ENCODE measurements at places on chromosomes 6 and 20.

DNA sequence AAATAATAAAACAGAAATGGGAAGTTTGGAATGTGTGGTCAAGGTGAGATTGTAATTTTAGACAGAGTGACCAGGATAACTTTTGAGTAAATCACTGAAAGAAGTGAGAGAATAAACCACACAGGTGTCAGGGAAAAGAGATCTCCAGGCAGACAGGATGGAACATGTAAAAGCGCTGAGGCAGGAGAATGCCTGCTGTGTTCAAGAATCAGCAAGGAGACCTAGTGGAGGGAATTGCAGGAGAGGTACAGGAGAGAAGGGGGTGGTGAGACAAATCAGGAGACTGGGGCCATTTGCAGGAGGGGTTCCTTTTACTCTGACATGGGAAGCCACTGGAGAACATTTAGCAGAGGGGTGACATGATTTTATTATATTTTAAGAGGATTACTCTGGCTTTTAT, 456.7 kb downstream of the NKAIN2 start:
- no peak for DNase-seq

DNA sequence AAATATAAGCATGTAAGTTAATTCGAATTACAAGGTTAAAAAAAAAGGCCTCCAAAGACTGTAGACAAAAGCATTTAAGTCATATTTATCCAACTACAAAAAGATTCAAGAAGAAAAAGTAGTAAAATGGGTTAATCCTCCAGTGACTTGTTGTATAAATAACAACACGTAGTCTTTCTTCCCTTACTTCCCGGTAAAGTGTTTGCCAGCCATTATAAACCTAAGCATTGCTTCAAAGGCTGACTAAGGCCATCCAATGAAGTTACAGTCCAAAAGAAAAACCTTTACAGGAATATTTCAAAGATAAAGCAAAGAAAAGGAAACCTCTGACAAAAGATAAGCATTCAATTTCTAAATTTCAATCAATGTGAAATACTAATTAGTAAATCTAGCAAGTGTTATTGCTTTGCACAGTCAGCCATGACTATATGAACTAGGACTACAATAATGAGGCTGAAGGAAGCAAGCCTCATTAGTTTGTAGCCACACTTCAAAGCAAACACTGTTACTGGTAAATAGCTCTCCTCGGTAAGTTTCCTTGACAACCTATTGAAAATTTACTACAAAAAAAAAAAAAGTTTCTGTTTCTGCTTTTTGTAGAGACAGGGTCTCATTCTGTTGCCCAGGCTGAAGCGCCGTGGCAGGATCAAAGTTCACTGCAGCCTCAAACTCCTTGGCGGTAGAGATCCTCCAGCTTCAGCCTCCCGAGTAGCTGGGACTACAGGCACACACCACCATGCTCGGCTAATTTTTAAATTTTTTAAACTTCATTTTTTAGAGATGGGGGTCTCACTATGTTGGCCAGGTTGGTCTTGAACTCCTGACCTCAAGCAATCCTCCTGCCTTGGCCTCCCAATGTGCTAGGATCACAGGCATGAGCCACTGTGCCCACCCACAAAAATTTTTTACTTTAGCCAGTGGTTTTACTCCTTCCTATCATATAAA, 46.0 kb downstream of the NUDT3 start:
- no peak for DNase-seq

DNA sequence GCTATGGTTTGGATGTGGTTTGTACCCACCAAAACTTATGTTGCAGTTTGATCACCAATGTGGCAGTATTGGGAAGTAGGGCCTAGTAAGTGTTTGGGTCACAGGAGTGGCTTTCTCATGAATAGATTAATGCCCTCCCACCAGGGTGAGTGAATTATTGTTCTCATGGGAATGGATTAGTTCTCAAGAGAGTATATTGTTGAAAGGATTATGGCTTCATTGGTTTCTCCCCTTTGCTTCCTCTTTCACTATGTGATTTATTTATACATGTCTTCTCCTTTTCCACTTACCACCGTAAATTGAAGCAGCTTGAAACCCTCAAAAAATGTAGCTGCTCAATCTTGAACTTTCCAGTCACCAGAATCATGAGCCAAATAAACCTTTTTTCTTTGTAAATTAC, 10.8 kb downstream of the UFL1 start:
- no peak for DNase-seq

- DNase-seq = no peak
These were observed 1.4 kb downstream of the PPP1R3D start for GRCh38 chr20:59938696-59939051.

GRCh38 chr20:62982124-62983075, 24.4 kb downstream of the BHLHE23 start:
- DNase-seq = no peak

- no peak for DNase-seq
These were observed 34.9 kb downstream of the PTPN1 start for GRCh38 chr20:50545126-50545525.

GRCh38 chr6:9795880-9796279, 619.0 kb downstream of the TFAP2A start:
- no peak for DNase-seq

GRCh38 chr6:109824105-109824504, 133.0 kb downstream of the FIG4 start:
- DNase-seq = no peak

GRCh38 chr6:126170978-126171382, 168.9 kb upstream of the CENPW start:
- no peak for DNase-seq

- DNase-seq = no peak
These were observed 50.5 kb downstream of the ZNF831 start for GRCh38 chr20:59214073-59214472.

- DNase-seq = no peak
These were observed 69.7 kb upstream of the LY86 start for GRCh38 chr6:6518631-6519427.

- DNase-seq = no peak
These were observed 2.0 kb downstream of the ACSS1 start for GRCh38 chr20:25055711-25056495.

DNA sequence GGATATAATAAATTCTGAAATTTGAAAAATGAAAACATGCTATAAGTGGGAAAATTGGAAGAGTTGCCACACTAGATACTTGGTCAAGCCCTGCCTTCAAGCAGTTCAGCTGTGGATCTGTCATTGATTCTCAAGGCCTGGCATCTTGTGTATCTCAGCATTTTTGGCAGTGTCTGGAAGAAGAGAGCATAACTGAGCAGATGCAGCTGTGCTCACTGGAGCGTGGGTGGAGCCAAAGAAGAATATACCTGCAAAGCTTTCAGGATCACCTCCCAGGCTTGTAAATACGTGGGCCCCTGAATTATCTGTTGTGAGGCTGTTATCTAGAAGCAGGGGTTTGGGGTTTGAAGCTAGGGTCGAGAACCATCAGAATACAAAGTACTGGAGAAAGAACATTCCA, 31.3 kb upstream of the CHD6 start:
- DNase-seq = no peak

- no peak for DNase-seq
These were observed 116.2 kb downstream of the LAMP5 start for GRCh38 chr20:9630554-9630953.

- DNase-seq = no peak
These were observed 364.9 kb downstream of the GRIK2 start for GRCh38 chr6:101758368-101758767.

DNA sequence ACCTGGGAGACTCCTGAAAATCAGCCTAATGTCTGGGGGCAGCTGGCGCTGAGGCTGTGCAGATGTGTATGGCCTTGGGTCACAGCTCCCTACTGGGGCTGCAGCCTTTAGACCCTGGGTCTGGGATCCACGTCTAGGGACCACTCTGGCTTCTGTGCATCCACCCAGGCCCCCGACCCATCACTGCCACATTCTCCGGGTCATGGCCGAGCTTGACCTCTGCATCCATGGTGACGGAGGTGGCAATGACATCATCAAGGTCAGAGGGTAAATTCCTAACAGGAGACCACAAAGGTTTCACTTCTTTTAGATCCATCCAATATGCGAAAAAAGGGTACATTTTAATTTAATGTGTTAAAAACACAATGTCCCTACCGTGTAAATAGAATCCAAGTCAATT, 14.5 kb upstream of the PCMTD2 start:
- peak; percentile 3 for DNase-seq

DNA sequence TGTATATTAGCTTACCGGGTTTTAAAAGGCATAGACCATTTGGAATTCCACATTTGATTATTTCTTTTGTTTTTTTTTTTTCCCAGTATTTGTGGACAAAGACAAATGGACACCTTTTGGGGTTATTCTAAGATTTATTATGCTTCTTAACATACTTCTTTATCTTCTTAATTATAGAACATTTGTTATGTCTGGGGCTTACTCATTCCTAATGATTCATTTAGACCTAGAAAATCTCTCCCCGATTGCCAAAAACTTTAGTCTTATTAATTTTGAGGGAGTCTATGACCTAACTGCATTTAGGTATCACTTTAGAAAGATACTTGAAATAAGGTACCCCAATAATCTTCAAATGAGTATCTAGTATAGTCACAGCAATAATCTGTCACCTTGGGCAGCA, 170.7 kb upstream of the PREP start:
- DNase-seq = no peak

DNA sequence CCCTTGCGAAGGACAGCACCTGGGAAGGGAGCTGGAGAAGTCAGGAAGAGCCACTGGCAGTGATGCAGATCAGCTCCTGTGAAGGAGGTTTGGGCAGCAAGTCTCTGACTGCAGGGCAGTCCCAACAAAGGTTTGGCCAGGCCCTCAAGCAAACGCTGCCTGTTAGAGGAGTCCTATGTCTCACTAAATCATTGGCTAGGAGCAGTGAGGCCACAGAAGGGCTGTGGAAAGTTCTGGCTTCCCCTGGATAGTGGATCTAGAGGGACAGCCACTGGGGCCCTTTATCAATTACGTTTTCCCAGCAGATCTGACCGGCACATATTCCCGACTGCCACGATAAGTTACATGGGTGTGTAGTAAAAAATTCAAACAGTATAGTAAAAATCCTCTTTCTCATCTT, 2.5 kb downstream of the TTPAL start:
- no peak for DNase-seq

- peak; percentile 47 for DNase-seq
These were observed 284.9 kb downstream of the PRKN start for GRCh38 chr6:162442687-162443086.

DNA sequence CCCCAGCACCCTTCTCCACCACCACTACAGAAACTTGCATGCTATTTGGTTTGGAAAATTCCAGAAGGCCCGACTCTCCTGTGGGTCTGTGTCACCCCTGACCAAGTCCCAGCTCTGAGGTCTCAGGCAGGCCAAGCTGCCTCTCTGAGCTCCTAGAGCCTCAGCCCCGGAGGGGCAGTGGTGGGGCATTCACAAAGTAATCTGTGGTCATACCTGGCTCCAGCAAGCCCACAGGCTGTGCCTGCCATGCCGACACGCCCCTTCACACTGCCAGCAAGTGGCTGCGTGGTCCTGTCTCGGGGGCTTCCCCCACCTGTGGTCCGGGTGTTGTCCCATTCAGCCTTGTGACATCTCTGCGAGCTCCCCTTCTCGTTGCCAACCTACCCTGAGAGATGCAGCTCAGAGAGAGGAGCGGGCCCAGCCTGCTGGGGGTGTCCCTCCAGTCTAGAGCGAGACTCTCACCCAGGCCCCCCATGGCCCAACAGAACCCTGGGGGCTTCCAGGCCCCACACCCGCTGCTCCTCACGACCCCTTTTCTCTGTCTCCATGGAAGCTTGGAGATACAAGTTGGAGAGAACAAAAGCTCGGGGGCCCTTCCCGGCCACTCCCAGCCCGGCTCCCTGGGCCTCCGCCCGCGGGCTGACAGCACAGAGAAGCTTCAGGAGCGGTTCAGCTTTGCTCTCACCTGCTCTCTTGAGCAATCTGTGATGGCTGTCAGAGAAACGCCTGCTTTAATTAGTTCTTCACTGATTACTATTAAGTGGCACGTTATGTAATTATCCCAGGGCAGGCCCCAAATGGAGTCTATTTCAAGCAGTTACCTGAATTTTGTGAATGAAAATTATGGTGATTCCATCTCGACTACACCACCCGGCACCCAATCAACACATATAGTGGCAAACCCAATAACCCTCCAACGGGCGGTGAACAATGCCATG, 147.7 kb upstream of the PHACTR3 start:
- DNase-seq = no peak

DNA sequence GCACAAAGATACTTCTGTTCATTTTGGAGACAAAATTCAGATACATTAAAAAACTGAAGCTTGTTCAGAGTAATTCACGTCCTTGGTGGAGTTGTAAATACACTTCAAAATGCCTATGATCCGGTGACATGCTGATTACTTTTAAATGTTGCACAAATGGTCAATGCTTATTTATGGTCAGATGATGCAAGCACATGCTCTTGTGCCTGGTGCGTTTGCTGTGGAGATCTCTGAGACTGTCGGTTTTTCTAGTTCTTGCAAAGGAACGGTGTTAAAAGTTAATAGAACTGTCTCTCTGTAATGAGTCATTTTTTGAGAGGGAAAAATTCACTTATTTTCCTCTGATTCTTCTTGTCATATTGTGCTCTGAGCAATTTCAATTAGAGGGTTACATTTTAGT, 45.2 kb upstream of the EDN3 start:
- no peak for DNase-seq

DNA sequence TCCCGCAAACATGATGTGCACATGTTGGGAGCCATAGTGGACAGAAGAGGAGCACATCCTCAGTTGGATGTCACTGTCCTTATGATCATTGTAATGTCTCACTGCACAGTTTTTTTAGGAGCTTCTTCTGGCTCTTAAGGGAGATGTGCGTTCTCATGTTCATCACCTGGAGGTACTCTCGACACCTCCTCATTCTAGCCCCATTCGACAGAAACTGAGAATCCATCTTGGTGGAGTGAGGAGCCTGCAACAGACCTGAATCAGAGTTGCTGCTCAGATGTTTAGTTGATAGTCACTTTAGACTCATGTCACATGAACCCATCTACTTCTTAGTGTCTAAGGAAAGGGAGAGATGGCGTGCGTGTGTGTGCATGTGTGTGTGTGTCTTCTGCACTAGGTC, 2.3 kb upstream of the BMP6 start:
- no peak for DNase-seq

GRCh38 chr20:37566590-37567330, 39.1 kb upstream of the BLCAP start:
- DNase-seq = no peak

GRCh38 chr6:123771126-123771525, 32.5 kb upstream of the NKAIN2 start:
- DNase-seq = no peak

GRCh38 chr6:136427378-136427717, 122.9 kb downstream of the MAP7 start:
- DNase-seq = no peak

DNA sequence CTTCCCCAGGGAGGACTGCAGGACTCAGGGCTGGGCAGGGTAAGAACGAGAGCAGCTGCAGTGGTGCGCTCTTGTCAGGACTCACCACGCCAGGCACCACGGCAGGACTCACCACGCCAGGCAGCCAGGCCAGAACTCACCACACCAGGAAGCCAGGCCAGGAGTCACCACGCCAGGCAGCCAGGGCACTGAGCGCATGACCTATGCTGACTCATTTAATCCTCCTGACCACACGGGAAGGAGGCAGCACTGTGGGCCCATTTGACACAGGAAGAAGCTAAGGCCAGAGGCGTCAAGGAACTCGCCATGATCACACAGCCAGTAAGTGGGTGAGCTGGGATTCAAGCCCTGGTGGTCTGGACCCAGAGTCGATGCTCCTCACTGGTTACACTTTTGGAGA, 189.3 kb downstream of the PREX1 start:
- no peak for DNase-seq

GRCh38 chr6:16718356-16718755, 42.9 kb downstream of the ATXN1 start:
- no peak for DNase-seq
